ENCODE measurements at places on chromosomes 4 and X. TPM values are rescaled to one million over a fixed set of nuclear protein-coding genes. Genes with fewer than 3 reads are reported as not detected.
A peak's percentile ranks its signal among the peaks of the same experiment; 100 is the strongest.

ARSH gene
- total RNA-seq: not detected

ODAPH gene
- not detected for total RNA-seq

ADH1A gene
- total RNA-seq: 0.27 TPM

GRIA2 gene
- not detected for total RNA-seq

GRCh38 chr4:8495803-8496202 is 55.2 kb downstream of the TRMT44 start:
- DNase-seq: no peak

DNA sequence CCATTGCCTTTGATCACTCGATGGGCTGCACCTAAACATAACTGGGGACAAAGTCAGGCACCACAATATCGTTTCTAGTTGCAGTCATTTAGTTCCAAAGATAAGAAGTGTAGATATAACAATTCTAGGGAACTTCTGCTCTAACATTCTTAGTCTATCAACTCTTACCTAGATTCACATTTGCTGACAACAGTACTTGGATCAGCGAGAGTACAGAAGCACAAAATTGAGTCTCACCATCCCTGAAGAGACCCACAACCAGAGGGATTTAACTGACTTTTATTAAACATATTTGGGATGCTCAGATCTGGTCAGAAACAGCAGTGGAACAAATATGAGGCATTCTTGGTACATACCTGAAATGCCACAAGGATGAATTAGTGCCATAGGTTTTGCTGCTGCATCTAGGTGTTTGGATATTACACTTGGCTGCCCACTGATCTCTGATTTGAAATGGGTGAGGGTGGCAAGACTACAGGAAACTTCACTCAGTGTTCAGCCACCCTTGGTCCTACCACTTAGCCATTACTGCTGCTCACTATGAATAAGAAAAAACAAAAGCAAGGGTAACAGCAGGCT is 28.9 kb upstream of the HUWE1 start:
- no peak for DNase-seq

DNA sequence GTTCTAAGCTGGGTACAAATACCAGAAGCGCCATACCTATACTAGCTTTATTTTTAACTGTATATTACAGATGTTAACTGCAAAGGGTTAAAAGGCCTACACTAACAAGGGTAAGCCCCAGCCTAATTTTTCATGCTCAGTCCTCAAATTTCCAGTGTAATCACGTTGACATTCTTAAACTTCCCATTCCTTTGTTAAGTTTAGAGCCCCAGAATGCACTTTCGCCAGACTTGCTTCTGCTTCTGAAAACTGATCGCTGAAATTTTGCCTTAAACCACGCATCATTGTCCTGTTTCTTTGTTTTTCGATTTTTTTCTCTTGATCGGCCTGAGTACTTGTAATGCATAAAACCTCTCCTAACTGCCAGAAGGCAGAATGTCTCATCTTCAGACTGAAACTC is 2141.9 kb upstream of the AGA start:
- DNase-seq: no peak

GRCh38 chrX:119089619-119090018 is 16.8 kb downstream of the CT47C1 start:
- DNase-seq: no peak

GRCh38 chr4:1207603-1208265 is 35.4 kb upstream of the SPON2 start:
- DNase-seq: peak; percentile 82

GRCh38 chrX:37746218-37746941 is 33.5 kb upstream of the CYBB start:
- no peak for DNase-seq

GRCh38 chr4:53484911-53485657 is 106.2 kb downstream of the LNX1 start:
- peak; percentile 81 for DNase-seq

Data from fibroblast of the aortic adventitia (primary cell).